Right renal cortex interstitium (tissue), 3 donors: ENCODE measurements at places on chromosomes 3 and 15. TPM values are rescaled to one million over a fixed set of nuclear protein-coding genes. Genes with fewer than 3 reads are reported as not detected.
A peak's percentile ranks its signal among the peaks of the same experiment; 100 is the strongest.

DNA sequence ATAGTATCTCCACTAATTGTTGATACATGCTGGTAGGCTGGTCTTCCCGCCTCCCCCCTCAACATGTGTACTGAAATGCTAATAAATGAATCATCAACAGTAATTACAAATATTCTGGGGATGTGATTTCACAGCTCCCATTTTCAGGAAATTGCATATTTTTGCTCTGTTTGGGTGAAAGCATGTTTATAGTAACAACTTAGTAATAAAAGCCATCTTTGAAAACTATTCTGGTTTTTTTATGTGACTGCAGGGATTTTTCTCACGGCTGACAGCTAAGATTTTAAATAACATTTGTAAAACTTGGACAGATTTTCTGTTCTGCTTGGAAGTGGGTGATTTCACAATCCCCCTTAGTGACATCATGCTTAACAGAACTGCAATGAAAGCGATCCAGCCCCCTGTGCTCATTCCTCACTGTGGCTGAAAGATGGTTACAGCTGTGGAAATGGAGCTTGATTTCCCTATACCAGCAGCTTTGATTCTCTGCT is 25.6 kb upstream of the FAM174B start:
- no peak for DNase-seq

DNA sequence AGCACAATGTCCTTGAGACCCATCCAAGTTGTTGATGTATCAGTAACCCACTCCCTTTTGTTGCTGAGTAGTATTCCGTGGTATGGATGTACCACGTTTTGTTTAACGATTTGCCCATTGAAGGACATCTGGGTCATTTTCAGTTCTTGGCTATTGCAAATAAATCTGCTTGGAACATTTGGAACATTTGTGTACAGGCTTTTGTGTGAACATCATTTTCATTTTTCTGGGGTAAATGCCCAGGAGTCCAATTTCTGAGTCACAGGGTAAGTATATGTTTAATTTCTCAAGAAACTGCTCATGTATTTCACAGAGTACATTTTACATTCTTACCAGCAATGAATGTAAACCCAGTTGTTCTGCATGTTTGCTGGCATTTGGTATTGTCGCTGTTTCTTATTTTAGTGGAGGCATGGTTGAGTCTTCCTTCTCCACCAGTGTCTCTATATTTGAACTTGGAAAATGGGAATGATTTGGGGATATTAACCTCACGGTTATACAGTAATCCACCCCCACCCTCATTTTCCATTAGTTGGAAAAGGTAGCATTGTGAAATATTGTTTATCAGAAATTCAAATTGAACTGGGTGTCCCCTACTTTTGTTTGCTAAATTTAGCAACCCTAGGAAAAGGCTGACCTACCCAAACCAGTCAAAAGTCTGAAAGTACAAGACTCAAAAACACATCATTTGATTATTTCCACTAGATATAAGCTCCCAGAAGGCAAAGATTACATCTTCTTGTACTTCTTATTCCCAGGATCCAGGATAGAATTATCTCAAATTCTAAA is 30.8 kb downstream of the POMGNT2 start:
- DNase-seq: no peak

DNA sequence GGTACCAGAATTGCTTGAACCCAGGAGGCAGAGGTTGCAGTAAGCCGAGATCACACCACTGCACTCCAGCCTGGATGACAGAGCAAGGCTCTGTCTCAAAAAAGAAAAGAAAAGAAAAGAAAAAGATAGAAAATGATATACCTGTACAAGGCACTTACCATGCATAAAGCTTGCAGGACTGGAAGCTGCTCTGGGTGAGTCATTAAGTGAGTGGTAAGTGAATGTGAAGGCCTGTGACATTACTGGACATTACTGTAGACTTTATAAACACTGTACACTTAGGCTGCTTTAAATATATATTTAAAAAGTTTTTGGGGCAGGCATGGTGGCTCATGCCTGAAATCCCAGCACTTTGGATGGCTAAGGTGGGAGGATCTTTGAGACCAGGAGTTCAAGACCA is 99.2 kb downstream of the SLMAP start:
- DNase-seq: no peak

GRCh38 chr15:89400782-89401545 is 66.3 kb upstream of the POLG start:
- DNase-seq: no peak

- no peak for DNase-seq
Observed at GRCh38 chr3:32945136-32945535, 6.3 kb upstream of the CCR4 start.

GRCh38 chr3:124243177-124243859 is 251.4 kb upstream of the ROPN1 start:
- no peak for DNase-seq

- no peak for DNase-seq
Observed at GRCh38 chr3:70387889-70388288, 75.5 kb upstream of the MDFIC2 start.

GRCh38 chr3:25156626-25157025 is 271.4 kb upstream of the RARB start:
- DNase-seq: no peak

DNA sequence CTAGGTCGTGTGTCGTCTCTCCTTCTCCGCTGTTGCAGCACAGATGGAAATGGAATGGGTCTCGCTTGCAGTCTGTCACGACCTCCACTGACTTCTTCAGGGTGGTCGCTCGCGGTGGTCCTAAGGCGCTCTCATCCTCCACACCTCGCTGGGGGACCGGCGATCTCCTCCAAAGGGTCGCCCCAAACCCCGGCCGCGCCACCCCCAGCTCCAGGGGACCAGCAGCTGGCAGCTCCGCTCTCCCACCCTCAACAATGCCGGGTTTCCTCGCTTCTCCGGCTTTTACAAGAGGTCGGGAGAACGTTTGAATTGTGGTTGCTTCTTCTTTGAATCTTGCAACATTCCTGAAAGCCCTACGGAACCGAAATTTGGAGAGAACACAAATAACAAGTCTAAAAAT is 25.9 kb downstream of the SERP1 start:
- DNase-seq: no peak

- no peak for DNase-seq
Observed at GRCh38 chr3:45793482-45794176, 2.7 kb downstream of the SLC6A20 start.

DNA sequence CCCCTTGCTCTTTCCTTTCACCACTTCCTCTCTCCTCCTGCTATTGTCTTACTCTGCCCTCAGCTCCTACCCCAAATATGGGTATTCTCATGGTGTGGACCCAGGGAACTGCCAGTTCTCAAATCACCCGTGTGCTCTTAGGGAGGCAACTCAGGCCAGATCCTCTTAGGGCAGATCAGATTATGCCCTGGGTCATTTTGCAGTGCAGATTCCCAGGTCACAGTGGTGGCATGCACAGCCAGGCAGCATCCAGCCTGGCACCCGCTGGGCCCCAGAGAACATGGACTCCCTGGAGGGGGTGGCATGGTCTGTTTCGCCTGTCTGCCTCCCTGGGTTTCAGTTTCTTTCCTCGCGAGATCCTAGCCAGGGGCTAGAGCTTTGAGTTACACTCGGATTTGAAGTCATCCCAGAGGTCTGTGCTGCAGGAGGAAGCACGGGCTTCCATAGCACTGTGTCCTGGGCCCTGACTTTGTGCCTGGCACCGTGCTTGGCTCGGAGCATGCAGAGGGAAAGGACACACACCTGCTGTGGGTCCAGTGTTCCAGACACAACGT is 96.1 kb downstream of the TOP2B start:
- no peak for DNase-seq

- DNase-seq: no peak
Observed at GRCh38 chr15:89163271-89164055, 57.9 kb downstream of the RLBP1 start.

DNA sequence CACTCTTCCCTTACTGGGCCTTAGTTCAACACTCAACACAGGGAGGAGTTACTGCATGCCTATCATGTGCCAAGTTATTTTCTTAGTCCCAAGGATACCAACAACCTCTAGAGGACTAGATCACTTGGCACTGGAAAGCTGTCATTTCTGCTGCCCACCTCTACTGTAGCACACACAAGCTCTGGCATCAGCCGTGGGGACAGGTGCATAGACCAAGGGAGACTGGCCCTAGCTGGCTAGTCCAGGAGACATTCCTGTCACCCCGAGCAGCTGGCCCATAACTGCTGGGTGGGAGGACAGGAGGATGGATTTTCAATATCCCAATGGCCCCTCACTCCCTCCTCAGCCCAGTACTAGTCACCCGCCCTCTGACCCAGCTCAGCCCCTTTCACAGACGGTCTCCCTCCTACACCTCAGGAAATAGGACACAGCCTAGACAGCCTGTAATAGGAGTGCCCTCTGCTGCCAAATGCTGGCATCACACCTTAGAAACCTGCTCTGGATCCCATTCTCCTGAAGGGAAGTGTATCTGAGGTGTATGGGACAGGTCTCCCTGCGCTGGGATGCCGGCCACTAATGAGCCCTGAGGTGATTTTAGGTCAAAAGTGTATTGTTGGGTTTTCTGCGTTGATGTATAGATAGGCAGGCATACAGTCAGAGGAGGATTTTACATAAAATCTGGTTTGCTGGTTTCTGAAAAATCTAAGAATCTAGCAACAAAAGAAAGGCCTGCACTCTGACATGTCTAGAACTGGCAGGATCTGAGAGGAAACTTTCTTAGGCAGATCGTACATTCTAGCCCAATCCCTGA is 3.4 kb upstream of the DZIP1L start:
- no peak for DNase-seq

DNA sequence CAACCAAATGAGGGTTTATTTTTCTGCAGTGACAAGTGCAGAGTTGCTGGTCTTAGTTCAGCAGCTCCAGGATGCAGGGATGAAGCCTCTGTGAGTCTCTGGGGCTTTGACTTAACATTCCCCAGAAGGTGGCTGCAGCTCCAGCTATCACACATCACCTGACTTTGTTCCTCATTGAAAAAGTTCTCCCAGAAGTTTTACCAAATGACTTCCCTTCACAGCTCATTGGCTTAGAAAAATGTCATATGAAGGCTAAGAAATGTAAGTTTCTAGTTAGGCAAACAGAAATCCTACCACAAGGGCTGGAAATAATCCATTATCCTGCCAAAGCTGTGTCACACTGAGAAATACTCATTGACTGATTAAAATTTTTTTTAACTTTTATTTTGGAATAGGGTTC is 184.9 kb downstream of the MINAR1 start:
- no peak for DNase-seq

- DNase-seq: no peak
Observed at GRCh38 chr3:77795013-77795412, 755.1 kb downstream of the ROBO2 start.

DNA sequence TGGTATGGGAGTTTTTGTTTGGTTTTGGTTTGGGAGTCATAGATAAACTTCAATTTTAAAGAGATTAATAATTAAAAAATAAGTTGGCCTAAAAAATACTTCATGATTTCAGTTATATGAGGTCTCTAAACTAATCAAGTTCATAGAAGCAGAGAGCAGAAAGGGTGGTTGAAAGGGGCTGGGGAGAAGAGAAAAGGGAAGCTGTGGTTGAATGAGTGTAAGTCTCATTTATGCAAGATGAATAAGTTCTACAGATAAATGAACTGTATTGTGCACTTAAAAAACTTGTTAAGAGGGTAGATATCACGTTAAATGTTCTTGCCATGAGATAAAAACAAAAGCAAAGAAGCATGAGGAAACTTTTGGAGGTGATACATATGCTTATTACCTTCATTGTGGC is 188.7 kb downstream of the NSUN3 start:
- DNase-seq: no peak

GRCh38 chr3:100603469-100603868 is 5.9 kb upstream of the ADGRG7 start:
- DNase-seq: no peak

DNA sequence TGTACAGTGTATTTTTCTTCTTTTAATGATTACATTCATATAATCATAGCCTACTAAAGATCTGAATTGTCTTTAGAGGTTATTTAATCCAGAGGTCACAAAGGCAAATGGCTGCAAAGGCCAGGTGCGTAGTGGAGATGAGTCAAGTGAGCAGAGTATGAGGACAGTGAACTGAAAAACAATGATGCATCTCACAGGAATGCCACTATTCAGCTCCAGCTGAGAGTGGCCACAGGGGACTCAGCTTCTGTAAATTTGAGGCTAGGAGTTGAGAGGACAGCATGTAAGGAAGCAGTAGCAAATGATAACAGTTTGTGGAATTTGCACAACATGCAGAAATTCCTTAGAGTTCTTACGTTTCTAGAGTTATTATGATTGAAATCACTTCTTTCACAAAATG is 50.4 kb downstream of the COL6A5 start:
- DNase-seq: no peak

- DNase-seq: peak; percentile 7
Observed at GRCh38 chr15:92277776-92278175, 115.9 kb upstream of the ST8SIA2 start.

GRCh38 chr15:84671211-84671610 is 13.2 kb upstream of the NMB start:
- DNase-seq: no peak

- no peak for DNase-seq
Observed at GRCh38 chr15:39552556-39552955, 28.3 kb upstream of the THBS1 start.

GRCh38 chr3:187340578-187340977 is 27.6 kb upstream of the RTP4 start:
- no peak for DNase-seq

GRCh38 chr15:30922480-30923311 is 19.0 kb downstream of the FAN1 start:
- no peak for DNase-seq

DNA sequence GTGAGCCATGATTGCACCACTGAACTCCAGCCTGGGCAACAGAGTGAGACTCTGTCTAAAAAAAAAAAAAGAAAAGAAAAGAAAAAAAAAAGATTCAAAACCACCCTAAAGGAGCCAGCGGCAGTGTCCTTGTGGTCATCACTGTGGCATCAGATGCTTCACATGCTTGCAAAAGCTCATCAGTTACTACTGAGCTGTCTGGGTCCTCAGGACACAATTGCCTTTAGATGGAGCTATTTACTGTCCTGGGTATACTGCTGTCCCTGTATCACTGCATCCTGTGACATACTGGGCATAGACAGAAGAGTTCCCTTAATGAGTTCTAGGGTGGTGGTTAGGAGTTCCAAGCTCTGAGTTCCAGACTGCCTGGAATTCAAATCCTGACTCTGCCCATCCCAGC is 85.8 kb downstream of the LINGO1 start:
- DNase-seq: no peak

DNA sequence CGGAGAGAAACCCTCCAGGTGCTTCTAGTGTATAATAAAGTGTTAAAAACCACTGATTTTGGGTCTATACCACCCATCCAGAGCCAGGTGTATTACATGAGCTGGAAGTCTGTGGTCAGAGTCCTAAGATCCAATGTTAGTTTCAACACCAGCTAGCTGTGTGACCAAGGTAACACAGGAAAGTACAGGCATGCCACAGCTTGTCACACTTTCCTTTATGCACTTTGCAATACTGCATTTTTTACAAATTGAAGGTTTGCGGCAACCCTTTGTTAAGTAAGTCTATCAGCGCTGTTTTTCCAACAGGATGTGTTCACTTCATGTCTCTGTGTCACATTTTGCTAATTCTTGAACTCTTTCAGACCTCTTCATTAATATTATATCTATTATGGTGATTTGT is 201.3 kb upstream of the PRICKLE2 start:
- no peak for DNase-seq

KBTBD13 gene
- polyA plus RNA-seq: 0.07 TPM

TAGLN3 gene
- 1.4 TPM for polyA plus RNA-seq

ATP8B4 gene
- 3.1 TPM for polyA plus RNA-seq

CD276 gene
- polyA plus RNA-seq: 162 TPM

DNAH12 gene
- polyA plus RNA-seq: 0.88 TPM

MFN1 gene
- 77.3 TPM for polyA plus RNA-seq

RAB8B gene
- polyA plus RNA-seq: 35.2 TPM

MCTP2 gene
- polyA plus RNA-seq: 17.2 TPM
